GM13977 (cell line): ENCODE measurements at places on chromosomes 13 and 19.

- no peak for DNase-seq
These were observed 1887.4 kb downstream of the PCDH9 start for GRCh38 chr13:65342541-65343337.

GRCh38 chr13:109840201-109840892 lies 54.0 kb upstream of the IRS2 start:
- no peak for DNase-seq

- no peak for DNase-seq
These were observed 22.0 kb downstream of the KLF12 start for GRCh38 chr13:74111901-74112824.

DNA sequence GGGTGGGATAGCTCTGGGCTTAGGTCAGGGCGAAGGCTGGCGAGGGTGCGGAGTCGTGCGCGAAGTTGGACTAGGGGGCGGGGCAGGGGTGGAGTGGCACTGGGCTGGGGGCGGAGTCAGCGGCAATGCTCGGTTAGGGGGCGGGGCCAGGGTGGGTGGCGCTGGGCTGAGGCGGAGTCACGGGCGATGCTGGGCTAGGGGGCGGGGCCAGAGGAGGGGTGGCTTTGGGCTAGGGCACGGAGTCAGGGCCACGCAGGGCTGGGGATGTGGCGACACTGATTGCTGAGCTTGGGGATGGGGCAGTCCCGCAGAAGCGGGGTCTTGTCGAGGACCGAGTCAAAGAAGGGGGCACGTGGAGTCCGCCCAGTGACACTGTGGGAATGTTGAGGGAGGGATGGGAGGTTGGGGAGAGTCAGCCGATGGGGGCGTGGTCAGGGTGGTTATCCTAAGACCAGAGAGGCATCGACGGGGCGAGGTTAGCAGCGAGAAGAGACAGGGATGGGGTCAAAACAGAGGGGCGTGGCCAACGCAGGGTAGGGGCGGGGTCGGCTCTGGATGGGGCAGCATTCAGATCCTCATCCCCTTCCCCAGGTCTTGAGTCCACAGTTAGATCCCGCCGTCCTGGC lies 8.7 kb downstream of the HOMER3 start:
- peak; percentile 94 for DNase-seq

DNA sequence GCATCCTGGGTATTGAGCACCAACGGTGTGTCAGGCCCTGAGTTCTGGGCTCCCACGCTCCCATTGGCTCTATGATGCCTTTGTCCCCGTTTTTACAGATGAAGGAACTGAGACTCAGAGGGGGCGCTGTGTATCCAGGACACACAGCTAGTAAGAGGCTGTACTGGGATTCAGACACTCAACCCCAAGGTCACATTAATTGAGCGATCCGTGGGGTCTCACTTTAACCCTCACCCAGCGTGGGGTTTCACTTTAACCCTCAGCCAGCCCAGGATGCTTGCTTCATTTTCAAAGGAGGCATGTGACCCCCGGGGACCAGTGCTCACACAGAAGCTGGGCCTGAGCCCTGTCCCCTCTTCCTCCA lies 42.6 kb downstream of the CYP4F22 start:
- DNase-seq, result no peak

DNA sequence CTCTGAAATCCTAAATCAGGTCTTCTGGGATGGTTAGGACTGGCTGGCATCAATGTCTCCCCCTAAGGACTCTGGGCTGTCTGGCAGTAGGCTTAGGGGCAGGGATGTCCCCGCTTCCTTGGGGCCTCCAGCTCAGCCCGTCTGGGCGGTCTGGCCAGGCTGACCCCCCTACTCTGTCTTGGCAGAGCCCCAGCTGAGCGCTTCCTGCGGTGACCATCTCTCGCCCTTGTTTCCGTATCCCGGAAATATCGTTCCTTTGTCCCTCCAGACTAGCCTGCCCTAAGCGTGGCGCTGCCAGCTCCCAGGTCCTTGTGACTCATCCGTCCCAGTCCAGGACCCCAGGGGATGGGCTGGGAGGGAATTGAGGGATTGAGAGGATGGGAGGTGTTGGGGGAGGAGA lies 11.3 kb downstream of the GTPBP3 start:
- DNase-seq, result no peak

DNA sequence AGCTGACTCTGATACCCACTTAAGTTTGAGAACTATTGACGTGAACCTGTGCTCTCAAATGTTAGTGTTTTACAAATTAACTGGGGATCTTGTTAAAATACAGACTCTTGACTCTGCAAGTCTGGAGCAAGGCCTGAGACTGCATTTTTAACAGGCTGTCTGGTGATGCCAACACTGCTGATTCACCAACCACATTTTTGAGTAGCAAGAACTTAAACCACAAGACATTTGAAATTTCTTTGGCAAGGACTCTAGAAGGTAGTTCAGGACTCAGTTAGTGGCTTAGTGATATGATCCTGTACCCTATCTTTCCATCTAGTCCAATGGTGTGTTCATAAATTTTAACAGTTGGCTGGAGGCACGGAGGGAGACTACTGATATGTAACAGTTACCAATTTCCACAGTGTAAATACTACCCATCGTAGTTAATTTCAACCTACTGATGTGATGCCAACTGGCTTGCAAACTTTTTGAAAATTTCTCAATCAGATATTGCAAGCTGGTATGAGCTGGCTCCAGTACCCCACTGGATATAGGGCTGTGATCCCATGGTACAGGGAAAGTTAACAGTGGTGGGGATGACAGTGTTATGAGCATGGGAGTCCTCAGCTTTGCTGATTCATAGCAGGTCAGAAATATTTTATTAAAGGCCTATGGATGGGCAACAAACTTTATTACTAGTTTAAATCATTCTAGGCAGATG lies 255.1 kb downstream of the TBC1D4 start:
- DNase-seq, result no peak

DNA sequence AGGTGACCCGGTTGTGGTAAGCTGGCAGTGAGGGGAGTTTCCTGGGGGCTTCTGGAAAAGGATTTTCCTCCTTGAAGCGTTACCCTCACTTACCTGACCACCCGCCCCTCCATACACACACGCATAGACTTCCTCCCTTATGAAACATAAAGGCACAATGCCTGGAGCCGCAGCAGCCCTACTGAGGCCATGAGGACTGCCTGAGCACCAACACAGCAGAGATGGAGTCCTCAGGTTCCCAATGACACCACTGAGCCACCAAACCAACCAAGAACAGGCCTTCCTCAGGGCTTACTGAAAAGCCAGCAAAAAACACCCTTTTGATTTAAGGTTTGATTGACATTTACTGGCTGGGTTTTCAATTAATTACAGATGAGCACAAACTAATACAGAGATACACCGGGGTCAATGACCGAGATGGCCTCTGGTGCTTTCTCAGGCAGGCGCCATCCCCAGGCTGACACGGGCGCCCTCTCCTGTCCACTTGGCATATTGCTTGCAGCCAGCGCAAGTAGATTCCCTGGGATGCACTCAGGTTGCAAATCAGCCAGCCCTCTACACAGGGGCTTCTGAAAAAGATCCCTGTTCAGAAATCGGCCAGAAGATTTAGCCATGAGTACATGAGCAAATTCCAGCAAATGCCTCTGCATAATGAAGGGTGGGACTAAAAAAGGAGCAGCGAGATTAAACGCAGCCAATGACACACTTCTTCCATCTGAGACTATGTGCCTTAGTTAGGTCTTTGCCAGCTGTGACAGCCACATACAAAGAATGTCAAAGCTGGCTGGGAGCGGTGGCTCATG lies 14.8 kb downstream of the OPA3 start:
- DNase-seq, result no peak

GRCh38 chr13:39773833-39774232 lies 118.4 kb downstream of the COG6 start:
- DNase-seq, result no peak

DNA sequence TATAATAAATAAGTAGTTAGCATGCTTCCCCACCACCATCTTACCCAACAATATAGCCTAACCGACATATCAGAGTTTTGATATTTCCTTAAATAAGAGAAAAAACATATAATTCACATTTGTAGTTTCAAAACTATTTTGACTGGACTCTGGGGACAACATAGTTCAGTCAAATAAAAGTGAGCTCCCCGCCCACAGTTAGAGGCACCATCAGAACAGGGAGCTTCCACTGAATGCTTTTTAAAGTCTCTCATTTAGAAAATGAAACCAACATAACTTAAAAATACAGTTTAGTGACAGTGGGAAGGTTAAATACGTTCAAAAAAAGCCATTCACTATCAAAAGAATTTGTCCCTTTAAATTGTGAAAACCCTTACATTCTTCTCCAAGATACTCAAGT lies 92.8 kb downstream of the EPSTI1 start:
- peak; percentile 45 for DNase-seq

DNA sequence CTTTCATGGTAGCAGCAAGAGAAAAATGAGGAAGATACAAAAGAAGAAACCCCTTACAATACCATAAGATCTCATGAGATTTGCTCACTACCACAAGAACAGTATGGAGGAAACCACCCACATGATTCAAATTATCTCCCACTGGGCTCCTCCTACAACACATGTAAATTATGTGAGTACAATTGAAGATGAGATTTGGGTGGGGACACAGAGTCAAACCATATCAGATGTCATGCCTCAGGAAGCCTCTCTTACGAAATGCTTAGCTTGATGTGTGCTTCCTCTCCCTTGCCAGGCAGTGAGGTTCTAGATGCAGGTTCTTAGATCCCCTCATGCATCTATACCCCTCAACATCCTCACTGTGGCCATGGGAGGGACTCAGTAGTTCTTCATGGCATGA lies 63.2 kb upstream of the RGCC start:
- DNase-seq, result no peak

- no peak for DNase-seq
These were observed 409.9 kb downstream of the MZT1 start for GRCh38 chr13:72317346-72318109.

- peak; percentile 51 for DNase-seq
These were observed 16.3 kb upstream of the RNASEH2B start for GRCh38 chr13:50893211-50893852.

DNA sequence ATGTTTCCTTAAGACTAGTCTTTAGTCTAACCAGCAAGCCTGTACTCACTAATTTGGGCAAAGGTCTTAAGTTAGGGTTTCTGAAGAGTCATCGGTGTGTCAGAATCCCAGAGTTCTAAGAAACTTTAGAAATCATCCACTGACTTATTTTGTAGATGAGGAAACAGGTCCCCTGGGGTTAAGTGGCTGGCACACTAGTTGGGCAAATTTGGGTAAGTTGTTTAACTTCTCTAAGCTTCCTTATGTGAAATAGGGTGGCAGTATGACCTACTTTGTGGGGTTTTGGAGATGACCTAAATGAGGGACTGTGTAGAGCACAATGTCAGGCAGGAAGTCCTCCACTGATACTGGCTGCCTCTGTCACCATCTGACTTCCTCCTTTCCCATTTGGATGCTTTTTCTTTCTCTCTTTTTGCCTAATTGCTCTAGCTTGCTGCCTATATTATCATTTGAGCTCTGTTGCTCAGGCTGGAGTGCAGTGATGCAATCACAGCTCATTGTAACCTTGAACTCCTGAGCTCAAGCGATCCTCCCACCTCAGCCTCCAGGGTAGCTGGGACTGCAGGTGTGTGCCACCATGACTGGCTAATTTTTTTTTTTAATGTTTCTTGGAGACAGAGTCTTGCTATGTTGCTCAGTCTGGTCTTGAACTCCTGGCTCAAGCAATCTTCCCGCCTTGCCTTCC lies 2.3 kb downstream of the ADGRE3 start:
- no peak for DNase-seq

DNA sequence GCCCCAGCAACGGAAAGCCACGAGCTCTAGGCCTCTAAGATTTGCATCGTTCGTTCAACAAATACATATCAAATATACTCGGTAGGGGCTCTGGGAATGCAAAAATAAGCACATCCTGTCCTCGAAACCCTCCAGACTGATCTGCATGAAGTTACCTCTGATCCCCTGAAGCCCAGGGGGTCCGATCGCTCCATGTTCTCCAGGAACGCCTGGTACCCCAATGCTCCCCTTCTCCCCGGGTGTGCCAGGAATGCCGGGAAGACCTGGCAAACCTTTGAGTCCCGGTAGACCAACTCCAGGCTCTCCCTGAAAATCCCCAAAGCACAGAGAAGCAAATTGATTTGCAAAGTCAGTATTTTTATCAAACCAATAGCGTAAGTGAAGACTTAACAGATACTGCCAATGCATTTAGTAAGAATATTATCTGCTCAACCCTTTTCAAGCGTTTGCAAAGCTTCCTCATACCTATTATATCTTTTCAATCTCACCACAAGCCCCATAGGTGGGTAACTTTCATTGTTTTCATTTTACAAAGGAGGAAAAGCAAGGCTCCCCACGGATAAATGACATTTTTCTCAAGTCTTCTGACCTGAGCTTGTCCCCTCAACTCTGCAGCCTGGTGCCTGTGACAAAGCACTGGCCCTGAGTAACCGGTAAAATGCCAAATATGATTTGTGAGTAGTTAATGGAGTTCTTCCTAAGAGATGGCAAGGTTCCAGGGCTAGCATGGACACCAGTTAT lies 127.7 kb downstream of the COL4A1 start:
- DNase-seq, result no peak

GRCh38 chr13:50080203-50080910 lies 65.1 kb downstream of the KCNRG start:
- DNase-seq, result no peak

GRCh38 chr19:10724573-10725071 lies 6.7 kb downstream of the DNM2 start:
- peak; percentile 9 for DNase-seq

DNA sequence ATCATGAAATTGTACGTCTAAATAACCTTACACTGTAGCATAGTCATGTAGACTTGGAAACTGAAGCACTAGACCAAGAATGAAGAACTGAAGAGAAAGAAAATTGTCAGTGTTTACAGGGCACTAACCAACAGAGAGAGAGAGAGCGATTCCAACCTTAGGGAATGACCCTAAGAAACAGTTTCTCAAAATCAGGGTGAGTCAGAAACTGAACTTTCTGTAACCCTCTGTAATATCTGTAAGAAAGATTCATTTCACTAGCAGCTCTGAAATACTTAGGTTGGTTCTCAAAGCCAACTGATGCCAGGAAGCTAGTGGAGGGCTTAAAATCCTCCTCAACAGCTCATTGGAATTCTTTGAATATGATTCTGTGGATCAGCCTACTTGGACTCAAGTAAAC lies 936.9 kb downstream of the EFNB2 start:
- DNase-seq, result no peak

DNA sequence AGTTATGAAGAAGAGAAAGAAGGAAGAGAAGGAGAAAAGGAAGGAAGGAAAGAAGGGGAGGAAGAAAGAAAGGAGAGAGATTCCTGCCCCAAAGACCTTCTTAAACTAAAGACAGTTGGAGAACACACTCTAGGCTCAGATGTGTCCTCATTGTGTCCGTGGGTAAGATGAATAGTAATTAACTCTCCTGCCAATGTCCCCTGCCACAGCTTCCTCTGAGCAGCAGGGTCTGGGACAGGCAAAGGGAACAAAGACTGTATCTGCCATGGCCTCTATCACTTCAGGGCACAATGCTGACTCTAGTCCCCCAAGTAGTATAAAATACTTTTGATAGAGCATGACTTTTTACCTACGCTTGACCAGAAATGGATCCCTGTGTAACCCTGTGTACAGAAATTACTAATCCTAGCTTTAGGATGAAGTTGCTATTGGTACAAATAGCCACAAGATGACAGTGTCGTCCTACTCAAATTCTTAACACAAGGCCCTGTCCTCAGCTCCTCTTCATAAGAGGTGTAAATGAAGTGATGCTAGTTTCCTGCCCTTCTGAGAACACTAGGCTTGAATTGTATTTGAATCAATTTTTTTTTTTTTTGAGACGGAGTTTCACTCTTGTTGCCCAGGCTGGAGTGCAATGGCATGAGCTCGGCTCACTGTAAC lies 186.2 kb upstream of the GPR12 start:
- DNase-seq, result peak; percentile 69
